CD4-positive, alpha-beta T cell treated with Interferon alpha-2 for 1 hour (primary cell): ENCODE measurements at places on chromosomes 11 and 22.

DNA sequence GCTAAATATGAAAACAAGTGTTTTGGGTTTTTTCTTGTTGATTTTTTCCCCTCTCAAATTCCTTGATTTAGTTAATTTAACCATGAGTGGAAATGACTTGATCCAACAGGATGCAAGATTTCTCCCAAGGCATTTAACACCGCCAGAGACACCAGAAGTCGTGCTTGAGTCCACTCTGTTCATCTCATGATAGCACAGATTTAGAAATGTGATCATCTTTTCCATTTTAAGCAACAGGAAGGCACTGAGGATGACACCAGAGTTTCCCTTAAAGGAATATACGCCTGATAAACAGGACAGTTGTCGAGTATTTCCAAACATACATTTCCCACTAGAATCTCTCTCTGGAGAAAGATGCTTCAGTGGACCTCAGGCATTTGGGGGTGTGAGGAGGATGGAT is 318.7 kb downstream of the CADM1 start:
- DNase-seq, result no peak

- DNase-seq, result peak; percentile 17
These were observed 32.4 kb upstream of the SORL1-AS1 start for GRCh38 chr11:121485216-121485615.

- DNase-seq, result peak; percentile 20
These were observed 22.5 kb downstream of the RELT start for GRCh38 chr11:73398721-73399120.

DNA sequence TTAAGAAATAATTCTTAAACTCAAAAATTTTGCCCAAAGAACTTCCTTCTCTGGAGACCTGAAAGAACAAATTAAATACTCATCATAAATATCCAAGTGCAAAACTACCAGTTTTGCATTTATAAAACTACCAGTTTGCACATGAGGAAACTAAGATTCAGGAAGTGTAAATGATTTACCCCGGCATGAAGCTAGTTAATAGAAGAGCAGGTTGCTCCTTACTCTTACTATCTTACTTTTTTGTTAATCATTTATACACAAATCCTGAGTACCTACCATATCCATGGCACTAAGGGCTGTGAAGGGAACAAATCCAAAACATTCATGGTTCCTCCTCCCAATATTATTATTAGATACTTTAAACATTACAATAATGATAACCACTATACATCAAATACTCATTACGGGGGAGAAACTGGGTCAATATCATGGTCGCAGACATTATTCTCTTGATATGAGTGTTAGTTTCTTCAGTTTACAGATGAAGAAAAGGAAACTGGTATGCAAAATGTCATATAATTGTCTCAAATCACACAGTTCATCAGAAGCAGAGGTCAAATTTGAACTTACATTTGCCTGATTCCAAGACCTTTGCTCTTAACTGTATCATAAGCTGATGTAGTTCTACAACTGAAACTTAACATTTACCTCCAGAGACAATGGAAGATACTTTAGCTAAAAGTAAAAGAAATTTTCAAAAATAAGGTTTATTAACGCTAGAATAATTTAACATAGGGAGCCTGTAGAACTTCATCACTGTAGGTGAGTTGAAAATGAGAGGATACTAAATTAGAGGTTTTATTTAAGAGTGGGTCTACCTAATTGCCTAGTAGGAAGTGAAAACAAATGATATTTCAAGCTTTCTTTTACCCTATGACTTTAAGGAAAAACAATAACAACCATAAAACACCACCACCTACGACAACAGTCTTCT is 74.5 kb downstream of the FAM76B start:
- DNase-seq, result no peak

- no peak for DNase-seq
These were observed 52.5 kb downstream of the TRIM44 start for GRCh38 chr11:35714882-35715627.

DNA sequence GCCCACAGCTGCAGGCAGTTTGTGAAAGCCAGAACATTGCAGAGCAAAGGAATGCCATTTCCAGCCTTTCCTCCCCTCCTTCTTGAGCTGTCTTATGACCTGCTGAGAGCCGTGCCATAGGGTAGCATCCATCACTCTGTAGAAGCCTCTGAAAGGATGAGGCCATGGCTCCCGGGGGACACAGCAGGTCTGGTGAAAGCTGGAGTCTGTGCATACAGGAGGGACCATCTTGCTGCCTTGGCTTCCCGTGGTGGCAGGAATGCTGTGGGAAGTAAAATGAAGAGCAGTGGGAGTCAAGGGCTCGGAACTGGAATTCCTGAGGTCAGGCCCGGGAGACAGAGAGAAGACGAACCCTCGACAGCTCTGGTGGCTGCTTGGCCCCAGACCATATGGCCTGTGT is 30.9 kb downstream of the ANO1 start:
- no peak for DNase-seq

GRCh38 chr11:63805844-63806415 is 7.3 kb upstream of the SPINDOC start:
- no peak for DNase-seq

- DNase-seq, result no peak
These were observed 45.4 kb upstream of the ANO3 start for GRCh38 chr11:26286472-26287066.

DNA sequence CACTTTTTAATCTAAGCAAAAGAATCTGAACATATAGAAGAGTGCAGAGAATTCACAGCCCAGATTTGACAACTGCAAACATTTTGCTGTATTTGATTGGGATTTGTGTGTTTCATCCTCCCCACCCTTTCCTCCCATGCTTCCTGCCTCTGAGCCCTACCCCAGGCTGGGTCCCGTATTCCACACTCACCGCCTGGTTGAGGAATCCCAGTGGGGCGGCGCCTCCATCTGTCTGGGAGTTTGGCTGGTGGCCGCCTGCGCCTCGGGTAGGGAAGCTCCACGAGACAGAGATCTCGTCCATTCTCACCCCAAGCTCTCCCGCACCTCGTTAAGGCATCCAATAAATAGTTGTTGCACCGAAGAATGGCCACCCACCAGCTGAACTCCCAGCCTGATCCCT is 105.9 kb upstream of the SLC22A12 start:
- no peak for DNase-seq

DNA sequence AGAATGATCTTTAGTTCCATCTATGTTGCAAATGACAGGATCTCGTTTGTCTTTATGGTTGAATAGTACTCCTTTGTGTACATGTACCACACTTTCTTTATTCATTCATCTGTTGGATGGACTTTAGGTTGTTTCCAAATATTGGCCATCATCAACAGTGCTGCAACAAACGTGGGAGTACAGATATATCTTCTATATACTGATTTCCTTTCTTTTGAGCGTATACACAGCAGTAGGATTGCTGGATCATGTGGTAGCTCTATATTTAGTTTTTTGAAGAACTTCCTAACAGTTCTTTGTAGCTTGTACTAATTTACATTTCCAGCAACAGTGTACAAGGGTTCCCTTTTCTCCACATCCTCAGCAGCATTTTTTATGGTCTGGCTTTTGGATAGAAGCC is 407.5 kb upstream of the ANO5 start:
- DNase-seq, result no peak

- DNase-seq, result no peak
These were observed 74.3 kb downstream of the MICAL2 start for GRCh38 chr11:12184699-12185098.

- DNase-seq, result no peak
These were observed 361.7 kb downstream of the INSC start for GRCh38 chr11:15476371-15476917.

GRCh38 chr11:34830648-34831047 is 85.5 kb downstream of the APIP start:
- DNase-seq, result no peak

DNA sequence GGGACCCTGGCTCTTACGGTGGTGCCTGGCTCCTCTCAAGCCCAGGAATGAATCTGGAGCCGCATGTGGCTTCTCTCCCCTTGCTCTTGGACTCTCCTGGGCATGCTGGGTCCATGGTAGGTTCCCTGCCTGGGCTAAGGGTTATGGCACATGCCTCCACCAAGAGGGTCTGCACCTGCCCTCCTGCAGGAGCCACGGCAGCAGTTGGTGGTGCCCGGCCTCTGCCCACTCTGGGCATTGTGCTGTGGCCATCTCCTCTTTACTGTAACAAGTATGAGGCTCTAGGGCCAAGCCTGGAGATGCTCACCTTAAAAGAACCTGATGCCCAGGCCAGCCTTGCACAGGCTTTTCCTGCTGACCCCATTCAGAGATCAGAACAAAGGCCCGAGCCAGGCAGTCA is 104.0 kb upstream of the PITPNB start:
- no peak for DNase-seq

DNA sequence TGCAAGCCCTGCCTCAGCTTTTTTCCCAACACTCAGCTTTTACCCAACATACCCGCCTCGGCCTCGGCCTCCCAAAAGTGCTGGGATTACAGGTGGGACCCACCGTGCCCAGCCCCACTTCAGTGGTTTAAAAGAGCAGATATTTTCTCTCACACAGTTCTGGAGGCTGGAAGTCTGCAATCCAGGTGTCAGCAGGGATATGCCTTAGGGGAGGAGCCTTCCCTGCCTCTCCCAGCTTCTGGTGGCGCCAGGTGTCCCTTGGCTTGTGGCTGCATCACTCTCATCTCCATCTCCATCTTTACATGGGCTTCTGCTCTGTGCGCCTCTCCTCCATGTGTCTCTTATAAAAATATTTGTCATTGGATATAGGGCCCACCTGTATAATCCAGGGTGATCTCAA is 50.0 kb downstream of the MCHR1 start:
- no peak for DNase-seq

DNA sequence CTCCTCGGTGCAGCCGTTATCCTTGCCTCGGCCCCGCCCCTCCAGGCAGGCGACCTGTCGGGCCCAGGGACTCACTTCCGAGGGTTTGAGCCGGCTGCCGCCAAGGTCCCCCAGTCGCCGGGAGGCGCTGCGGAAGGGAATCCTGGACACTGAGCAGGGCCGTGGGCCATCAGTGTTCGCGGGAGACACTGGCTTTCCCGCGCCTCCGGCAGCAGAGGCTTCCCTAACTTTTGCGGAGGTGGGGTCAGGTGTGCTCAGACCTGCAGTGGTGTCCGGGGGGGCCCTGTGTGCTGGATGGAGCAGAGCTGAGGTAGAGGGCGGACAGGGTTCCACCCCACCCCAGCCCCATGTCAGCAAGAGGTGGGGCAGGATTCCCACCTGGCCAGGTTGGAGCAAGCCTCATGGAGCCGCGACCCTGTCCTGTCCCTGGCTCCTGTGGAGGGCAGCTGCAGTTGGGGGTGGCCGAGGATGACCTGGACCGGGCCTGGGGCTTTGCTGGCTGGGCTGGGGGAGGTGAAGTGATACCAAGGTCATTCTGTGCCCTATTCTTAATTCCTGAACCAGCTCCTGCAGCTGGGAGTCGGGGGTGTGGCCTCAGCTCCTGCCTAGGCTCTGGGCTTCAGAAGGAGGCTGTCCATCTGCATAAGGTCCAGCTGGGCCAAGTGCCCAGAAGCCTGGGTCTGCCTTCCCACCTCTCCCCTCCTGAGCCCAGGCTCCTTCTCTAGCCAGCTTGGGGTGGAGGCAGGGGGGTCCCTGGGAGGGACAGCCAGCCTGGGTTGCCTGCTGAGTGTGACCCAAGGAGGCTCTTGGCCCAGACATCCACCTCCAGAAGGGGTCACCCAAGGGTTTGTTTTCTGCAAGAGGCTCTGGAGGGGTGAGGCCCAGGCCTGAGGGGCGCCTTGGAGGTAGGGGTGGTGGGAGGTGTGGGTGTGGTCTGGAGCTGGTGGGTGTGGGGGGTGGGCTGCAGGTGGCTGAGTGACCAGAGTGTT is 8.4 kb downstream of the TSPAN4 start:
- DNase-seq, result no peak

- DNase-seq, result peak; percentile 45
These were observed 25.6 kb upstream of the SUSD2 start for GRCh38 chr22:24155627-24156140.

DNA sequence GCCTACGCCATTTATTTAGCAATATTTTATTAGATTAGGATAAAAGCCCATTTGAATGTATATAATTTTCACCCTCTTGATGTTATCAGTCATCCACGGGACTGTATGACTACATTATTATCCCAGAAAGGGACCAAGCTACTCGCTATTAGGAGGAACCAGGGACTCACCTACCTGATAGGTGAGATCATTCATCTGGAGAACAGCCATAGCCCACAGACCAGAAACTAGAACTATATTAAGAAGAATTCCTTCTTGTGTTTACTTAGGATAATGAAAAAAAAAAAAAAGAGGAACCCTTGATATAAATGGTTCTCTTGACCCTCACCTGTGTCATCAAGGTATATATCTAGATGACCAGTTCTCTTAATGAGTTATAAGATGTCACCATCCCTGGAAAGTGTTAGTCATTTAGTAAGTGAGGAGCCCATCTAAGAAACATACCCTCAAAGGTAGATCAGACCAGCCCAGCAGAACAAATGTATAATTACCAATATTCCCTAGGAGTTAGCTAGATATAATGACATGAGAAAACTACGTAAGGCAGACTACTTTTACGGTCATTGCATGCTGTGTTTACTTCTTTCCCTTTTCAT is 8.0 kb downstream of the SIK3 start:
- no peak for DNase-seq

DNA sequence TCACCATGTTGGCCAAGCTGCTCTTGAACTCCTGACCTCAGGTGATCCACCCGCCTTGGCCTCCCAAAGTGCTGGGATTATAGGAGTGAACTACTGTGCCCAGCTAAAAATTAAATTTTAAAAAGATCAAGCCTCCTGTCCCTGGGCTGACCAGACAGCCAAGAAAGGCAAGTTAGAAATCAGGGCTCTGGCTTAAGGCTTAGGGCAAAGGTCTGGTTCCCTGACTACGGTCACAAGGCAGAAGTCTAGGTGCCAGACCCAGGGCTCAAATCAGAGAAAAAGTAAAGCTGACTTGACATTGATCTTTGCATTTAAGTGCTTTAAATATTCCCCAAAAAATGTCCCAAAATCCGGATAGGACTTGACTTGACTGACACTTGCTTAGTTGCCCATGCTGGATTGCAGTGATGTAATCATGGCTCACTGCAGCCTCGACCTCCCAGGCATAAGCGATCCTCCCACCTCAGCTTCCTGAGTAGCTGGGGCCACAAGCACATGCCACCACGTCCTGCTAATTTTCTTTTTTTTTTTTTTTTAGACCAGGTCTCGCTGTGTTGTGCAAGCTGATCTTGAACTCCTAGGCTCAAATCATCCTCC is 17.3 kb upstream of the CRKL start:
- DNase-seq, result no peak

- no peak for DNase-seq
These were observed 7.6 kb upstream of the CHKA start for GRCh38 chr11:68128682-68129327.
